ENCODE measurements at places on chromosomes 13 and 19. TPM values are rescaled to one million over a fixed set of nuclear protein-coding genes. Genes with fewer than 3 reads are reported as not detected.

GRCh38 chr19:56778351-56778750 lies 62.2 kb downstream of the PEG3 start:
- DNase-seq: no peak

GRCh38 chr13:23851106-23851505 lies 38.1 kb downstream of the MIPEP start:
- no peak for DNase-seq

Gene CGB8
- total RNA-seq: not detected

GRCh38 chr13:28384789-28385188 lies 110.1 kb downstream of the FLT1 start:
- no peak for DNase-seq

- no peak for DNase-seq
Measured at GRCh38 chr13:98681049-98681448, 71.4 kb downstream of the SLC15A1 start.

- peak; percentile 69 for DNase-seq
Measured at GRCh38 chr19:55647732-55648584, at the start of gene CCDC106. Gene CCDC106, plus strand, starts transcription at chr19:55648212. Its CDS starts 835 bp downstream, at chr19:55649047.

DNA sequence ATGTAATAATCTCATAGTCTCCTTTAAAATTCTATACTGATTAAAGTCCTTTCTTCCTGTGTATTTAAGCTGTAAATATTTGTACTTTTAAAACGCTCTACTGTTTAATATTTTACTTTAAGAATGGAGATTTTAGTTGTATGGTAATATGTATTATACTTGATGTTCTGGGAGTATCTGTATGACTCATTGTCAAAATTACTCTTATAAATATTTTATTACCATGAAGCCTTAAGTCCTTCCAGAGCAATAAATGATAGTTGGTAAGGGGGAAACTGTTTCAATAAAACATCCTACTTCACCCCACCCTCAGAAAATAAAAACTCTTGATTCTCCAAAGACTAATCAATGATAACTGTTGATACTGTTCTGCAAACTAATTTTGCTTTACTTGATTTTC lies 6.4 kb downstream of the PCDH9 start:
- DNase-seq: no peak

DNA sequence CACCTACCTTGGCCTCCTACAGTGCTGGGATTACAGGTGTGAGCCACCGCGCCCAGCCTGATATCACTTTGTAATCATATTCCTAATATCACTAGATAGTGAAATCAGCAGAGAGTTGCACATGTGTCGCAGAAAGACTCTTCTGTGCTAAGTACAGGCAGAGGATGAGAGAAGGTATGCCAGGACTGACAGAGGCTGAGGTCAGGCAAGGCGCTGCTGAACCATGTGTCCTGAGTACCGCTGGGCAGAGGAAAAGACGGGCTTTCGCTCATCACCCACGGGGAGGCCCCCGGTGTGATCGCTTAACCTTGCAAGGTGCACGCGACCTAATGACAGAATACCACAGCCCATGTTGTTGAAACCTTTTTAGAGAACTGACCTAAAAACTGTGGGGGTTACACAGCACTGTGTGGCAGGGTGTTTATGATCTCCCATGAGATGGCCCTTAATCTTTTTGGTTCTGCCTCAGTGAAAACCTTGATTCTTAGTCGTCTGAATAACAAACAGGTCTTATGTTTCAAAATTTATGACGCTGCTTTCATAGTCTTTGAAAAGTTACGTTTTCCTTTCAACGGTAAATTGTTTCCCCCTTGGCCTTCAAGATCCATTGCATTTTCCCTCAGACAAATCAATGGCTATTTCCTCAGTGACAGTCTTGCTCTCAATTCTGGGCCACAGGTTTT lies 12.2 kb downstream of the GJA3 start:
- DNase-seq: no peak

GRCh38 chr19:44776402-44777096 lies 1.1 kb upstream of the CBLC start:
- DNase-seq: peak; percentile 95

Gene PRODH2
- not detected for total RNA-seq

Gene RASA3
- 9.0 TPM for total RNA-seq

DNA sequence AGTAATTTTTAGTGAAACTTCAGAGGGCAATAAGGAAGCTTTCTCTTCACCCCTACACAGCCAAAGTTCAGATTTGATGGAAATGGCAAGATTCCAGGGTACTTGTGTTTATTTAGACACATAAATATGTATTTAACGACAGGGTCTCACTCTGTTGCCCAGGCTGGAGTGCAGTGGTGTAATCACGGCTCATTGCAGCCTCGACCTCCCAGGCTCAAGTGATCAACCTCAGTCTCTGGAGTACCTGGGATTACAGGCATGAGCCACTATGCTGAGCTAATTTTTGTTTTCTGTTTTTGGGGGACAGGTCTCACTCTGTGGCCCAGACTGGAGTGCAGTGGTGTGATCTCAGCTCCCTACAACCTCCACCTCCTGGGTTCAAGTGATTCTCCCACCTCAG lies 2.0 kb upstream of the SYCE2 start:
- no peak for DNase-seq

- DNase-seq: no peak
Measured at GRCh38 chr13:99075268-99076191, 97.7 kb upstream of the DOCK9 start.

DNA sequence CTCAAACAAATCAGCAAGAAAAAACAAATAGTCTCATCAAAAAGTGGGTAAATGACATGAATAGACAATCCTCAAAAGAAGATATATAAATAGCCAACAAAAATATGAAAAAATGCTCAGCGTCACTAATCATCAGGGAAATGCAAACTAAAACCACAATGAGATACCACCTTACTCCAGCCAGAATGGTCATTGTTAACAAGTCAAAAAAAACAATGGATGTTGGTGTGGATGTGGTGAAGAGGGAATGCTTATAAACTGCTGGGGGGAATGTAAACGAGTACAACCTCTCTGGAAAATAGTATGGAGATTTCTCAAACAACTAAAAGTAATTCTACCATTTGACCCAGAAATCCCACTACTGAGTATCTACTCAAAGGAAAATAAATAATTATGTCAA lies 239.2 kb upstream of the RFC3 start:
- DNase-seq: no peak

GRCh38 chr13:97562962-97563361 lies 129.0 kb downstream of the RAP2A start:
- no peak for DNase-seq

Gene MEIOSIN
- total RNA-seq: not detected

- no peak for DNase-seq
Measured at GRCh38 chr19:10133596-10133995, 13.9 kb upstream of the EIF3G start.

Gene ZNF556
- 0.12 TPM for total RNA-seq

- no peak for DNase-seq
Measured at GRCh38 chr13:29006359-29006850, 186.3 kb downstream of the MTUS2 start.

DNA sequence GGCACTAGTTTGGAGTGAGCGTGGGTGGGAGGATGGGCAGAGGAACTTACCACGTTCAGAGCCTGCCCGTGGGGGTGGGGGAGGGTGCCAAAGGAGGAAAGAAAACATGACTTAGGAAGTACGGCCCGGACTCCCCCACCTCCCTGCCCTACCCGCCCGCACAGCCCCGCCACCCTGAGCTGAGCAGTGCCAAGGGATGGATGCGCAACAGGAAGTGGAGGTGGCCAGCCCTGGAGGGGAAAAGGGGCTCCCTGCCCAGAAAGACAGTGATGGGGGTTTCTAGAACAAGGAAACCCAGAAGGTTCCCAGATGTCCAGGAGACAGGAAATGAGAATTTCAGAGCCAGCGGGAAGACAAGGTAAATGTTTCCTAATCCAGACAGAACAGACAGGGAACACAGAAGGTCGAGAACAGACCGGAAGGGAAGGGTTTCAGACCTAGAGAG lies 6.3 kb downstream of the TEAD2 start:
- no peak for DNase-seq

DNA sequence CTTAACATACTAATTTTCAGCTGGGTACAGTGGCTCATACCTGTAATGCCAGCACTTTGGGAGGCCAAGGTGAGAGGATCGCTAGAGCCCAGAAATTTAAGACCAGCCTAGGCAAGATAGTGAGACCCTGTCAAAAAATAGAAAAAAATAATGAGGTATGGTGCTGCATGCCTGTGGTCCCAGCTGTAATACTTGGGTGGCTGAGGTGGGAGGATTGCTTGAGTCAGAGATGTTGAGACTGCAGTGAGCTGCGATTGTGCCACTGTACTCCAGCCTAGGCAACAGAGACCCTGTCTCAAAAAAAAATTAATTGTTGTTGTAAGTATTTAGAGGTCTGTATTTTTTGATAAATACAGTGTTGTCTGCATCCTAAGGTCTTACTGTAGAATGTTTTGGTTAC lies 66.8 kb downstream of the FNDC3A start:
- DNase-seq: no peak

DNA sequence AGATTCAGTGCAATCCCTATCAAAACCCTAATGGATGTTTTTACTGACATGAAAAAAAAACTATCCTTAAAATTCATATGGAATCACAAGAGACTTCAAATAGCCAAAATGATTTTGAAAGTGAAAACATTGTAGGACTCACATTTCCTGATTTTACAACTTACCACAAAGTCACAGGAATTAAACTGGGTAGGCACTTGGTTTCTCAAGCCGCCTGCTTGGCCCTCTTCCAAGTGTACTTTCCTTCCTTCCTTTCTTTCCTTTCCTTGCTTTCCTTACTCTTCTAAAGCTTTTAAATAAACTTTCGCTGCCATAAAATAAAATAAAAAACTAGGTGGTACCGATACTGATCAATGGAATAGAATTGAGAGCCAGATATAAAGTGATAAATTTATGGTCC lies 21.0 kb upstream of the CD33 start:
- DNase-seq: no peak

Data from left colon (tissue), 2 donors.